ENCODE measurements at places on chromosomes 13 and 19.

DNA sequence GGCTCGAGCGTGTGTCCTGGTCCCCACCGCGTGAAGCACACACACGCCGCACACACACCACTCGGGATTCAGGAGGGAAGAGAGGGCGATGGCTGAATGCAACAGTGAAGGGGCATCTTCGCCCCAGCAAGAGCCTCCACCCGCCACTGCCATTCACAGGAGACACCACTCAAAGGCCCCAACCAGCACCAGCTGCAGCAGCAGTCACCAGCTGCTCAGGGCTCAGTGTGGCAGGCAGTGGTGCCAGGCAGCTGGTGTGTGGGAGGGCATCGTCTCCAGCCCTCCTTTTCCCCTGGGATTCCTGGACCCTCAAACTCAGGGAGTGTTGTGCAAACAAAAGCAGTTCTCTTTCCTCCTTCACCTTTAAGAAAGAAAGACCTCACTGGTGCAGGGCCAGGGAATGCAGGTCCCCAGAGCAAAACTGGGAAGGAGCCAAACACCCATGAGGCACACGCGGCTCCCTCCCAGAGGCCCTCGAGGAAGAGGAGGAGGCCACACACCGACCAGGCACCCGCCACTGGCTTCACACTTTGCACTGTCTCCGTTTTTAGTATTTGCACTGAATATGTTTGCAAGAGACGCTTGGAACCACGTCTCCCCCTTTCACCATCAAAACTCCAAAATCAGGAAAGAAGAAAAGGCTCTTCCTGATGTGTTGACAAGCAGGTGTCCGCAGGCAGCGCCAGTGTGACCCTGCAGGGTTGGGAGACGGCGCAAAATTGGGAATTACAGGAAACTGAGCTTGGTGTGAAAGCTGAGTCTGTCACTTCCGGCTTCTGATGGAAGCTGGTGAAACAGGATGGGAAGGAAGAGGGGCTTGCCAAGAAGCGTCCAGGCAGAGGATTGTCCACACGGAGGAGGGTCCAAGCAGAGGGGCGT, 26.4 kb upstream of the F7 start:
- peak; percentile 12 for DNase-seq

DNA sequence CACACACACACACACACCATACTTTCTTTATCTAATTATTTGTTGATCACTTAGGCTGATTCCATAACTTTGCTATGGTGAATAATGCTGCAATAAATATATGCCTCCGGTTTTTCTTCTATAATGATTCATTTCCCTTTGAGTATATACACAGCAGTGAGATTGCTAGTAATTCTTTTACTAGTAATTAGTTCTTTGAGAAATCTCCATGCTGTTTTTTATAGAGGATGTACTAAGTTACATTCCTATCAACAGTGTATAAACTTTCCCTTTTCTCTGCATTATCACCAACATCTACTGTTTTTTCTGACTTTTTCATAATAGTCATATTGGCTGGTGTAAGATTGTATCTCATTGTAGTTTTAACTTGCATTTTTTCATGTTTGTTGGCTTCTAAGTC, 1405.1 kb downstream of the PCDH9 start:
- DNase-seq = no peak

DNA sequence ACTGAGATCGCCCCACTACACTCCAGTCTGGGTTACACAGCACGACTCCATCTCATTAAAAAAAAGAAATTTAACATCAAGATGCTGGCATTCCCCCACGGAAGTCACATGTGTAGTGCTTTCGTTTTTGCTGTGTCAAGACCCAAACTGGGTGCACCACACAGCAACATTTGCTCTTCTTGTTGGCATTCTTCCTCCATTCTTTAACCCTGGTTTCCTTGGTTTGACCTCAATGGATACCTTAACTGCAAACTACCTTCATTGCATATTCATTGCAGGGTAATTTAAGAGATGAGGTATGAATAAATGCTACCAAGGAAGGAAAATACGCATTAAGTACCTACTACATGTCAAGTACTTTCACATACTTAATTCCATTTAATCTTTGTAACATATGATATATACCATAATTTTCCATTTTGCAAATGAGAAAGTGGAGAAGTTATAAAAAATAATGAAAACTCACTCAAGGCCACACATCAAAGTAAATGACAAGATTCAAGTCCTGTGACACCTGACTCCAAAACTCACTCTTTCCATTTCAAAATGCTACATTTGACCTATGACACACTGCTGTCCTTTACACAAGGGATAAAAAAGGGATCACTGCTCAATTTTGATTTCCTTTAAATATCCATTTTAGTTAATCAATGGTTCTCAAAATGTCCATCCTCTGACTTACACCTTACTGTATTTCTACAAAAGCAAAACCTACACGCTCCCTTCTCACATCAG, 59.2 kb downstream of the STK24 start:
- DNase-seq = no peak

GRCh38 chr13:75415694-75416093, 66.3 kb downstream of the TBC1D4 start:
- DNase-seq = no peak

GRCh38 chr13:59144700-59145099, 1019.0 kb downstream of the DIAPH3 start:
- DNase-seq = no peak

- peak; percentile 30 for DNase-seq
These were observed 21.1 kb downstream of the PROSER1 start for GRCh38 chr13:39016787-39017186.

DNA sequence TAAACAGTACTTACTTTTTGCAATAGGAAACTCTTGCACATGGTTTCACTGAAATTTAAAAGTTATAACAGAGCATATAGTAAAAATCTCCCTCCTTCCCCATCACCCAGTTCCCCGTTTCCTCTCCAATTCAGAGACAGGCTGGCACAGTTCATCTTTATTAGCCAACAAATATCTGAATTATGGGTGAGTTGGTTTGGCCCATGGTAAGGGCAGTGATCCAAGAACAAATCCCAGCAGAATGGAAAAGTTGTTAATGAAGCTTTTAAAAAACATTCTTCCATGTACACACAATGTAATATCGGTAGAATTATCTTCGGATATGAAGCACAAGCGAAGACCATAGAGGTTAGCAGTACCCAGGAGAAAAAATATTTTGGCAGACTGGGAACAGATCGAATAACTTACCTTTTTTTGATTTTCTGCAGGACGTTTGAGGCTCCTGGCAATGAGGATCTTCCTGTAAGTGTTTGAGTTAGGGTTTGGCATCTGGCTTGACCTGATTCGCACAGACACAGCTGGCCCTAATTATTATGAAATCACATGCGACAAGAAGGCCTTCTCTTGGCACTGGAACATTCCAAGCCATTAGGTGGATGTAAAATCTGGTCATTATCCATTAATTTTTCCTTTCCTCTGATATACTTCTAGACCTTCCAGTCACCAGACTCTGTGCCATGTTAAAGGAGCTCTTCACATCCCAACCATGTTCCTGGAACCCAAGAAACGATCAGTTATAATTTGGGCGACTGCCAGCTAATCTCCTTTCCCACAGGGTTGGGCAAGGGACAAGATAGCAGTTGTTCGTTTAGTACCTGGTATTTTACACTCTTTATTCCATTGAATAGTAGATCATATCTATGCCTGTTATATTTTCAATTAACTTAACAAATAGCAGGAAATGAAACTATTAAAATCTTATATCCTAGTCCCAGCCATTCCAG, 139.4 kb upstream of the TSC22D1 start:
- DNase-seq = no peak

- no peak for DNase-seq
These were observed 25.7 kb downstream of the LTBP4 start for GRCh38 chr19:40626918-40627317.

DNA sequence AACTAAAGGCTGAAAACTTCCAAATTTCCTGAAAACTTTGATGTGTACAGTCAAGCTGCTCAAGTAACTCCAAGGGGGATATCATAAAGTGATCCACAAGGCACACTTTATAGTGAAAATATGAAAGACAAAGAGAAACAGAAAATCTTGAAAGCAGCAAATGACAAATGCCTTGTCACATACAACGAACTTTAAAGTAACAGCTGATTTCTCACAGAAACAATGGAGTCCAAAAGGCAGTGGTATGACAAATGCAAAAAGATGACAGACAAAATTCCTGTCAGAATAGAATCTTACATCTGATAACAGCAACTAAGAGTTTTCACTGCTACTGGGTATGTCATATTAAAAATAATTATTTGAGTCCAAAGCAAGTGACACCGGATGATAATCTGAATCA, 1602.3 kb upstream of the PRR20A start:
- DNase-seq = no peak

DNA sequence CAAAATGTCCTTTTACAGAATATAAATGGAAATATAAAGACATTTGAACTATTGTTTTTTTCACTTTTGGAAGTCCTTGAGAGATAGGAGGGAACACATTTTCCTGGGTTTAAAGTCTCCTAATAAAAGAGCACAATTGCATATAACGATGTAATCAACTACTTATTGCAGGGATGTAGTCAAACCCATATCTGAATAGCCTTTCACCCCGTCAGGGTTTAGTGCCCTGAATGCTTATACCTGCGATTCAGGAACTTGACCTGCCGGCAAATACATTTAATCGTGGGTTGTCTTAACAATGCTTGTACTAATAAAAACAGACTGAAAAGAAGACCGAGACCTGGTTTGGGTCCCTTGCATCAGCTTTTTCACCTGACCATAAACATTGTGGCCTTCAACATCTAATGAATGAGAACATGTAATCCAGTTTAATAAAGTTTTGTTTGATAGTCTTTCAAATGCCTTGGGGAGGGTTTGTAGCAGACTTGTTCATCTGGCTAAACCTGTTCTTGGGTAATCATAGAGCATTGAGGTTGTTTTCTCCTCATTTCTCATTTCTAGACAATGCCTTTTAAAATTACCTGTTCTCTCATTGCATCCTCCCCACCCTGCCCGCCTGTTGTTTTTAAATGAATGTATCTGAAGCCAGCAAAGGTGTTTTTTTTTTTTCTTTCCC, 7.0 kb downstream of the KLF5 start:
- no peak for DNase-seq

DNA sequence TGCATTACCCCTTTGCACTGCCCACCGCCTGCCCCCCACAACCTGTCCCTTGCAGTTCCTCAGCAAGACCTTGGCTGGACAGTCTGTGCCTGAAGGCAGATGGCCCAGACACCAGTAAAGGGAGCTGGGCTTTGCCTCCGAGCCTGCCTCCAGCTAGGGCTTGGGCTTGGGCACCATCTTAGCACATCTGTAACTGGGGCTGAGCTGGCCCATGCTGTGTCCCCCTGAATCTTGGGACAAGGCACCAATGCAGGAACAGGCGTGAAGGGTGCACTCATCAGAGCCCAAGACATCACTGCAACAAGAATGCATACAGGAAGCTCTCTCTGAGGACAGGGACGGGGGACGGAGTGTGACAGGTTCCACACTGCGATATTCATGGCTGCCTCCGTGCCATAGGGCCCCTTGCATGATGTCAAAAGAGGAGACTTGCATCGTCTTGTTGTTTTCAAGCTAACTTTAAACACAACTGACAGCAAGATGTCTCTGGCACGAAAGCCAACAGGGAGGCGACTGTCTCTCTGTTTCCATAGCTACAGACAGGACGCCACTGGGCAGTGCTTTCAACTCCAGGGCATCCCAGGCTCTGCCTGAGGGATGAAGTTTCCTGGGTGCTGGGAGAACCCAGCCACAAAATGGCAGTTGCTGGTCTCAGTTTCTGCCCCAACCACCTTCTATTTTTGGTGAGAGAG, 8.7 kb upstream of the CHST8 start:
- no peak for DNase-seq

GRCh38 chr19:55613930-55614710, 8.7 kb downstream of the ZNF865 start:
- no peak for DNase-seq

GRCh38 chr19:39246951-39247669, 1.5 kb downstream of the IFNL4 start:
- DNase-seq = peak; percentile 68

DNA sequence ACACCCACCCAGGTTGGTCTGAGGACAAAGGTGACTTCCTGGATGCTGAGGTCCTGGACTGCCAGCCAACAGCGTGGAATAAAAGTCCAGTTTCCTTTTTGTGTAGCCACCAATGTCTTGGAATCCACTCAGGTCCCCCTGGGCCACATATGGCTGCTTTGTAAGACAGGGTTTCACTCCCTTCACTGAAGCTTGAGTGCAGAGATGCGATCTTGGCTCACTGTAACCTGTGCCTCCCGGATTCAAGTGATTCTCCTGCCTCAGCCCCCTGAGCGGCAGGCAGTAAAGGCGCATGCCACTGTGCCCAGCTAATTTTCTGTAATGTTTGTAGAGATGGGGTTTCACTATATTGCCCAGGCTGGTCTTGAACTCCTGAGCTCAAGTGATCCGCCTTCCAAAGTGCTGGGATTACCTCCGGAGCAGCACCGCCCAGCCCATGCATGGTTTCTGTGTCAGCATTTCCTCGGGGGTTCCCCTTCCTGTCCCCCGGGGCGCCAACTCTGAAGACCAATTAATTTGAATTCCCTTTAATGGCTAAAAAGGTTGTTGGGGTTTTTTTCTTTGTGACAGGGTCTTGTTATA, 17.5 kb downstream of the KANK2 start:
- no peak for DNase-seq

DNA sequence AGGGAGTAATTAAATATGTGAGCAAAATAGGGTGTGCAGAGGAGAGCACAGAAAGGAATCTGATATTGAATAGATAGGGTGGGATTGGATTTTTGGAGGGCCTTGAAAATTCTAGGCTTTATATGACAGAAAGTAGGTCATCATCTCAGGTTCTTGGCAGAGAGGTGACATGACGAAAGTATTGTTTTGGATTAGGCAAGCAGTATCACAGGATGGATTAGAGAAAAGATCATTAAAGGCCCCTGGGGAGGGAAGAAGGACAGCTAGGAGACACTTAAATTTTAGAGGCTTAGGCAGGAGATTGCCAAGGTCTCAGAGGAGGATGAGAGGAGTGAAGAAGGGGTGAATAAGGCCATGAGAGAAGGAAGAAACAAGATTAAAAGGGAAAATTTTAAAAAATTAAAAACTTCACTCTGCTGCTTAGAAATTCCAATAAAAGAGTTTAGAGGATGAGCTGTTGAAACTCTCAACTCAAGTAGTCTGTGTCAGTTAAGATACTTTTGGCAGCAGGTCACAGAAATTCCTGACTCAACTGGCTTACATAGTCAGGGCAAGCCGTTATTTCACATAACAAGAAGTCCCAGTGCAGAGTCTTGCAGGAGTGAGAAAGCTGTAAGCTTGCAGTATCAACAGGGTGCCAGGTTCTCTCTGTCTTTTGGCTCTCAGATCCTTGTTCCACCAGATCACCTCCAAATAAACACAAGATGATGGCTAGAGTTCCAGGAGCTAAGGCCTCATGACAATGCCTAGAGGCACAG, 8.8 kb downstream of the GPC6 start:
- no peak for DNase-seq

DNA sequence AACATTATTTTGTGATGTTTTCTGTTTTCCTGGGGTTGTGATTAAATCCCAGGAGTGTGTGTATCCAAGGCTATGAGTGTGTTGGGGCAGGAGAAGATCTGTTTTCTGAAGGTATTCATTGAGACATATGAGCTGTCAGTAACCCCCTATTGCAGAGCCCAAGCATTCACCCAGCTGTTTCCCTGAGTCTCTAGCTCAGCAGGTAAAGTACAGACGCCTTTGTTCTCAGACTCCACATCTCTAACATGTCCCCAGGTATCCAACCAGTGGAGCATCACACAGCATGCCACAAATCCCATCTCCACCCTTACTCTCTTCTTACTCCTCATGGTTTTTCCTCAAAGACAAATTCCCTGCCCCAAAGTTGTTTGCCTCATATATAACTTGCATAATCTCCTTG, 213.6 kb downstream of the PCDH20 start:
- no peak for DNase-seq
